ENCODE measurements at places on chromosomes 5 and 9.

- DNase-seq, result no peak
These were observed 607.6 kb downstream of the EBF1 start for GRCh38 chr5:158492136-158492535.

GRCh38 chr5:132227485-132228240, at the start of gene P4HA2:
P4HA2 (minus strand) TSS chr5:132227853; CDS start chr5:132218626, 9,227 bp downstream.
- no peak for DNase-seq

GRCh38 chr9:136059851-136060670, 35.0 kb downstream of the NACC2 start:
- DNase-seq, result no peak

GRCh38 chr9:18067548-18068120, 406.3 kb upstream of the ADAMTSL1 start:
- DNase-seq, result no peak

DNA sequence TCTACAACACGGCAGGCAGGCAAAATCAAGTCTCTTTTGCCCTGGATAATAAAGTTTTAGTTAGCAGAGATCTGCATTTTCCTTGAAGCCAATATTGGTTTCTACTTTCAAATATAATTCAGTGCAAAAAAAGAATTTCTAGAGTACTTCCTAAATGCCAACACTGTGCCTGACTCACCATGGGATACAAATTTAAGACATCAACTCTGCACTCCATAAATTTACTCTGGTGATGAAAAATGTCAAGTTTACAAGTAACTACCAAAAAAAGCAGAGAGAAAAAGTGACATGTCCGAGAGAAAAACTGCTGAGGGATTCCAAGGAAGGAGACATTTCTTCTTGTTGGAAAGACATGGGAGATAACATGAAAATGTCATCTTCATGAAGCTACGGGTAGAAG, 119.7 kb downstream of the RAPGEF6 start:
- DNase-seq, result no peak

- DNase-seq, result no peak
These were observed 33.3 kb downstream of the FBXO10 start for GRCh38 chr9:37542895-37543294.
